ENCODE measurements at places on chromosomes 6 and 20. TPM values are rescaled to one million over a fixed set of nuclear protein-coding genes. Genes with fewer than 3 reads are reported as not detected.

Gene EYA4
- polyA plus RNA-seq = not detected

DNA sequence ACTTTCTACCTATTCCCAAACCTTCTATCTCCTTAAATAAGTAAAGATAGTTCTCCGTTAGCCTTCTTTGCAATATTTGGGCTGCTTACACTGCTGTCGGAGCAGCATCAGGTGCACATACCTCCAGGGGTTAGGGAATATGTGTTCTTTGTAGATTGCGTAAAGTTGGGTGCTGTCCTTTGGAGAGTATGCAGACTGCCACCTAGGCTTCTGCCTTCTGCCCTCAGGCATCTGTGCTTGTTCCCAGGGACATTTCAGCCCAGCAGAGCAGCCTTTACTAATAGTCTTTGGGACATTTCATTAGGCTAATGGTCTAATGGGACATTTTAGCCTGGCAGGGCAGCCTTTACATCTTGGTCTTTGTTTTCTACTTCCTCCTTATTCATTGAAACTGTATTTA, 260.6 kb downstream of the TPBG start:
- DNase-seq = no peak

- DNase-seq = no peak
Observed at GRCh38 chr20:33306228-33306627, 23.2 kb downstream of the BPIFB1 start.

- DNase-seq = peak; percentile 43
Observed at GRCh38 chr6:149988550-149989346, 25.0 kb downstream of the ULBP1 start.

Gene FLRT3
- not detected for polyA plus RNA-seq

- DNase-seq = no peak
Observed at GRCh38 chr6:4913705-4914419, 90.0 kb downstream of the RPP40 start.

Gene GABRR1
- not detected for polyA plus RNA-seq

Gene STX11
- polyA plus RNA-seq = 14.6 TPM

DNA sequence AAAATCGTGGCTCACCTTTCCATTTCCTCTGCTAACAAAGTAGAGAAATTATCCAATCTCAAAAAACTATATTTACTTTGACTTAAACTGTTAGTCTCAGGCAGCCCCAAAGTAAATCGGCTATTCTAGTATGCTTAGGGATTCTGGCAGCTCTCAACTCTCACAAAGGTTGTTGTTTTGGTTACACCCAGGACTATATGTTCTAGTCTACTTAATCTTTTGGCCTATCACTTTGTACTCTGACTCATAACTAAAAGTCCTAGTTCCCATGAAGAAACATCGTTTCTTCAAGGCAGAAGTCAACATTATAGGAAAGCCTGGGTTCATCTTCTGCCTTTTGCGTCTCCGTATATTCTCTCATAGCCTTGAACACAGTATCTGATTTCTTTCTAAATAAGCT, 42.3 kb downstream of the MYLK4 start:
- DNase-seq = no peak

DNA sequence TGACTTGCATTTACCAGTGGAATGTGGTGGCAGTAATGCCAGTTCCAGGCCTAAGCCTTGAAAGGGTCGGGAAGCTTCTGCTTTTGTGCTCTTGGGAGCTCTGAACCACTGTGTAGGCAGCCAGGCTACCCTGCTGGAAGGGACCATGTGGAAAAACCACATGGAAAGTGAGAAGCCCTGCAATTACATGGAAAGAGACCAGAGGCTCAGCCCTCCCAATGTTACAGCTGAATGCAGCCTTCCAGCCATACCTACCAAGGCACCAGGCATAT, 14.9 kb upstream of the KCNB1 start:
- no peak for DNase-seq

Gene GPX5
- not detected for polyA plus RNA-seq

Gene SLC24A3
- not detected for polyA plus RNA-seq

DNA sequence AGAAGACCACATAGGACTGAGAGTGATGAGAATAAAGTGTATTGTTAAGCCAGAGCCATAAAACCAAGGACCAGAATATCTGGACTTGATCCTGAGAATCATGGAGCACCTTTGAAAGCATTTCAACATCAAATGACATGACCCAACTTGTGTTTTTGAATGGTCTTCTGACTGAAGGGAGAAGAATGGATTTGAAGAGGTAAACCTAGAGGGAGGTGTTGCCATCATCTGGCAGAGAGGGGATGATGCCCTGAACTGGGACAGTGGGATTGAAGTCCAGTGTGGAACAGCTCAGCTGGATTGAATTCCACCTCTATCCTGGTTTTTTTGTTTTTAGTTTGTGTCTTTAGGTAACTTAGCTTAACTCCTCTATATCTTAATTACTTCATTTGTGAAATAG, 570.0 kb downstream of the TBC1D32 start:
- no peak for DNase-seq

DNA sequence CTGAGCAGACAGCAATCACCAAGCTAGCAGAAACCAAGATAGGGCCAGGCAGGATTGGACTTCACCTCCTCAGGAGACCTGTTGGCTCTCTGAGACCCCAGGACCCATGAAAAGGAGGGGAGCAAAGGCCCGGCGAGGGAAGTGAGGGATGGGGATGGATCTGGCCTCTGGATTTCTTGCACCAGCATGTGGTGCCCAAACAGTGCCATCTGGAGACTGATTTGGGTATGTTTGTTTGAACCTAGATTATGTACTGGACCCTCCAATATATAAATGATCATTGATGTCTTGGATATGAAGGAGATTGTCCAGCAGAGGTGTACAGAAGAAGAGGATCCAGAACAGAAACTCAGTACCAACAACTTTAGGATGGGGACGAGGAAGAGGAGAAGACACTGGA, 83.4 kb upstream of the LY86 start:
- no peak for DNase-seq

Gene PRDM1
- polyA plus RNA-seq = 8.4 TPM

- DNase-seq = no peak
Observed at GRCh38 chr6:85062884-85063283, 298.5 kb upstream of the TBX18 start.

DNA sequence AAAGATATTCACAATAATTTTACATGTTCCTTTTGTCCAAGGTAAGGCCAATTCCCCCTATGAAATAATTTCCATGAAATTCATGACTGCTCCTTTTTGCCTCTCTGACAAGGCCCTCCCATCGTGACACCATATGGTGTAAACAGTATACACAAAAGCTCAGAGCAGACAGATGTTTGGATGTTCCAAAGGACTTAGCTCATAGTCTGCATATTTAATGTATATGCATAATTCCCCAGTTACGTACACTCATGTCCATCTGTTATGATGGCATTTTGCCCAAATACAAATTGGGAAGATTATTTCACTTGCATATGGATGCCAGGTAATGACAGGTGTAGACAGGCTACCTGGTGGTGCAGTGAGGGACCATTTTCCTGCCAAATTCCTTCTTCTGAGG, 376.5 kb downstream of the KHDRBS2 start:
- no peak for DNase-seq

Gene COX4I2
- not detected for polyA plus RNA-seq

- peak; percentile 75 for DNase-seq
Observed at GRCh38 chr20:32902456-32903420, 44.0 kb downstream of the EFCAB8 start.

Gene TCF21
- not detected for polyA plus RNA-seq

Gene GGT7
- 31.9 TPM for polyA plus RNA-seq

Gene LHFPL5
- not detected for polyA plus RNA-seq

DNA sequence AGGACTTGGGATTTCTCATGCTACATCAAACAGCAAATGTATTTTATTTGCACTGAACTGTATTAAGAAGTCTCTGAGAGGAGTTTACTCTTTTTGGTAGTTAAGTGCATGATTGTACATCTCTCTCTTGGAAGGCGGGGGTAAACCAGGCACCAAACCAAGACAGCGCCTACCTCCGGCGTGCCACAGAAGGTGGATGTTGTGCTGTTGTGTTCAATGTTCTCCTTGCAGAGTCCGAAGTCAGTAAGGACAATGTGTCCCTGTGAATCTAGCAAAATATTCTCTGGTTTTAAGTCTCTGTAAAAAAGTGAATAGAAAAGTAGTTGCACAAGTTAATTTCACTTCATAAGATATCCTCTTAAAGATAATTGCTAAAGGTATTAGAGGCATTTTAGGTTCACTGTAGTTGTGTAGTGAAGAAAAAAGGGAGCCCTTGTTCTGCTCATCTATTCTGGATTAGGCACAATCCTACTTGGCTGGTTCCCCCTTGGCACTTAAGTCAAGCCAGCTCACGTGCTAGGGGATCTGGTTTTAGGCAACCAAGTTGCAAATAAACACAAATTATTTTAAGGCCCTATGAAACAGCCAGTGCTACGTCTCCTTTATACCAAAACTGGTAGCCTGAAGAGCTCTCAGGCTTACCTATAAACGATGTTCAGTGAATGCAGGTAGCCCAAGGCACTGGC, 119.7 kb upstream of the SLC2A12 start:
- no peak for DNase-seq

Gene TPD52L2
- 39.9 TPM for polyA plus RNA-seq

Gene SPATA25
- polyA plus RNA-seq = 2.5 TPM

DNA sequence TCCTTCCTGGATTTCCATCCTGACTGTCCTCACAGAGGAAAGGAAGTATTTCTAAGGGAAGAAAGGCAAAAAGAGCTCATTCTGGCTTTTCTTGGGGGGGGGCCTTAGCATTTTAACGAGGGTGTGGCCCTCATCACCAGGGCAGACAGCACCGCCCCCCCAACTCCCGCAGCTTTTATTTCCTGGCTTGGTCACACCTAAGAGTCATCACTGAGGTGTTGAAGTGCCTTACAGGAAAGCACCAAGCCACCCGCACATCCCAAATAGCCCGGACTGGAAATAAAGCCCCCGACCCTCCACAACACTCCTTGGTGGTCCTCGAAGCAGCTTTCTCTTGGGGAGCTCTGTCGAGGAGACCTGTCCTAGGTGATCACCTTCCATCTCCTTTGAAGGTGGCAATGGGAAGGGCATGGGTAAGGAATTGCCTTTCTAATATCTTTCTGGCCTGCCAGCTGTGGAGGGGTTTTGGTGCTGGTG, 1.3 kb downstream of the PTK7 start:
- DNase-seq = no peak

DNA sequence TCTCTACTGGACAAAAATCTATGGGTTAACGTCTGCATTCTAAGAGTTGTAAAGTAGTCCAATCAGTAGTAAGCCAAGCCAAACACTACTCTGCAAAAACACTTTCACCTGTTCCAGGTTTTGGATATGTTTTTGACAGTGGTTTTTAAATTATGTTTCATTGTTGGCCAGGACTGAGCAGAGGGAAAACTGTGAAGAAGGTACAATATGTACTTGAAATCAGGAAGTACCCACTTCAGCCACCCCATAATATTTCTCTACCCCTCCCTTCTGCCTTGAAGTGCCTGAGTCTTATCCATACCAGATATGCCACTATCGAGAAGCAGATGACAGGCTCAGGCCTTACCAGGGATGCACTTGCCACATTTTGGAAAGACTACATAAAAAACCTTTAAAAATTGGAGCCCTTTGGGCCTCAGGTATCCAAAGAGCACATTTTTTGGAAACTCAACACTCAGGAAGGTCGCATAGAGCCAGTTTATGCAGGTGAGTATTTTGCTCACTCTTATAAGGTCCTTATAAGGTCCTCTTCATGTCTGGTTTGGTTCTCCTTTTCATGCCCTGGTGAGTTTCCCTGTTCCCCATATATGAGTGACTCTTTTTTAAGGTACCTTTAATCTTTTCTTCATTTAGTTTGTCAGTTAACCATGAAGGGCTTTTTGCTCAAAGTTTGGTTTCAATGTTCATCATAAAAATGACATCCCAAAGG, 859.3 kb upstream of the FLRT3 start:
- DNase-seq = peak; percentile 47

Gene RBM24
- polyA plus RNA-seq = not detected

Gene CITED2
- 19.6 TPM for polyA plus RNA-seq

- no peak for DNase-seq
Observed at GRCh38 chr20:64048402-64049044, 916 bp downstream of the SOX18 start.

DNA sequence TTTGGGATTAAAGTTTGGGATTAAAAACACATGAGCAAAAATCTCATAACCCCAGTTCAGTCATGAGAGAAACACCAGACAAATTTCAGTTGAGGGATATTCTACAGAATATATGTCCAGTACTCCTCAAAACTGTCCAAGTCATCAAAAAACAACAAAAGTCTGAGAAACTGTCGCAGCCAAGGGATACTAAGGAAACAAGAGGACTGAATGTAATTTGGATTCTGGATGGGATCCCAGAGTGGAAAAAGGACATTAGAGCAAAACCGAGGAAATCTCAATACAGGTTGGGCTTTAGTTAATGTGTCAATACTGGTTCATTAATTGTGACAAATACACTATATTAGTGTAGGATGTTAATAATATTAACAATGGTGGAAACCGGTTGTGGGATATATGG, 219.3 kb downstream of the BCKDHB start:
- no peak for DNase-seq

GRCh38 chr6:43838276-43839036, 68.4 kb downstream of the VEGFA start:
- peak; percentile 13 for DNase-seq

DNA sequence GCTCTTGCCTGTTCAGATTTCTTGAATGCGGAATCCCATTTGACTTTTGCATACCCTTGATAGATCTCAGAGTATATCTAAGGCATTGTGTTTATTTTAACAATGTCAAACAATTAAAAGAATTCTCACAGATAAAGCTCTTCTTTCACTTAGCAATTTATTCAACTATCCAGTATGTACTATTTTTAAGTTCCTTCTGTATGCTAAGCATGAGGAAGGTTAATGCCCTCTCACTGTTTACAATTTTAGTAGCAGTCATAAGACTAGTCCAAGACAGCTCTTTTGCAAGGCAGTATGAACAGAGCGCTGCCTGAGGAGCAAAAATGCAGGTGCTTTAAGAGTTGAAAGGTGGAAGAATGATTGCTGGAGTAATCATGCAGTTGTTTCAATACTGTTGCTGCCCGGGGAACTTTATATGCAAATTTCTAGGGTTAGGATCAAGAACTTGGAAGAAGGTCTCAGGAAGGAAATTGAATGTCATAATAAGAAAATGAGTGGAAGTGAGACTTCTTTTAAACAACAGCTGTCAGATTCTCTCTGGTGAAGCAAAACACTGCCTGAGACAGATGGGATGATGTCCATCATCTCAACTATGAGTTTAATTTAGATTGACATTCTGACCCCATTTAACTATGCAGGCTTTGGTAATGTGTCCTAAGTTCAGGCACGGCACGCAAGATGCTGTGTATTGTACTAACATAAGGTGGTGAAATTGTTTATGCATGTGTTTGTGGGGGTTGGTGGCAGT, 1303.5 kb upstream of the CITED2 start:
- DNase-seq = no peak
